Foreskin keratinocyte (primary cell): ENCODE measurements at places on chromosomes 4 and X.

DNA sequence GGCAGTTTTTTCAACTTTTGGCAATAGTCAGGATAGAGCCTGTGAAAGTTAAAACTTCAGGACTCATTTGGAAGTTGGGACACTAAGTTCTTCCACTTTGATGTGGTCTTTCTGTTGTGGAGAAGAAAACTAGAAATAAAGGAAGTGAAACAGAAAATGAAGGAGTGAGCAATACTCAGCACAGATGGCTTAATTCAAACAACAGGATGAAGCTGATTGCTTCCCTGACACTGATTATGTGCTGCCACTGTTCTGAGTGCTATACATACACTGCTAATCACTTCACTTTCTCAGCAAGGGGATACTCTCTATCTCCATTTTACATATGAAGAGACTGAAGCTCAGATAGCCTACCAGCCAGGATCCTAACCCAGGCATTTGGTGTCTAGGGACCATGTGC is 235.1 kb upstream of the CPEB2 start:
- DNase-seq: no peak

GRCh38 chr4:91064157-91064853 is 937.1 kb downstream of the CCSER1 start:
- peak; percentile 62 for DNase-seq

DNA sequence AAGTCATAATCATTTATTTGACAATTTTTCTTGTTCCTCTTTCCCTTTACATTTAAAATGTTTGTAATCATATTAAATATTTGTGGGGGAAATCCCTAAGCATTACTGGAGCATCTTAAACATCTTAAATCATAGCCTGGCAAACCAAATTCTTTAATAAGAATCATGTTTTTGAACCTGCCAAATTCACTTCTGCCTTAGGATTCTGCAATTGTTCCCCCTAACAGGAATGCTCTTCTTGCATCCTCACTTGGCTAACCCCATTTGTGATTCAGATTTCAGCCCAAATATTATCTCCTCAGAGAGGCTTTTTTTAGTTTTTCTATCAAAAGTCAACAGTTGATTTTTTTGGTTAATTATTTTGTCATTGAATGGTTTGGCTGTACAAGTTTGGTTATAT is 241.1 kb downstream of the MAPK10 start:
- DNase-seq: no peak

GRCh38 chr4:152101556-152102435 is 341.0 kb upstream of the GATB start:
- DNase-seq: peak; percentile 98

- no peak for DNase-seq
Measured at GRCh38 chr4:15244354-15244753, 183.5 kb upstream of the C1QTNF7 start.

GRCh38 chr4:143381189-143382118 is 44.8 kb downstream of the GAB1 start:
- DNase-seq: peak; percentile 76

GRCh38 chr4:91322961-91323360 is 980.8 kb upstream of the GRID2 start:
- no peak for DNase-seq

DNA sequence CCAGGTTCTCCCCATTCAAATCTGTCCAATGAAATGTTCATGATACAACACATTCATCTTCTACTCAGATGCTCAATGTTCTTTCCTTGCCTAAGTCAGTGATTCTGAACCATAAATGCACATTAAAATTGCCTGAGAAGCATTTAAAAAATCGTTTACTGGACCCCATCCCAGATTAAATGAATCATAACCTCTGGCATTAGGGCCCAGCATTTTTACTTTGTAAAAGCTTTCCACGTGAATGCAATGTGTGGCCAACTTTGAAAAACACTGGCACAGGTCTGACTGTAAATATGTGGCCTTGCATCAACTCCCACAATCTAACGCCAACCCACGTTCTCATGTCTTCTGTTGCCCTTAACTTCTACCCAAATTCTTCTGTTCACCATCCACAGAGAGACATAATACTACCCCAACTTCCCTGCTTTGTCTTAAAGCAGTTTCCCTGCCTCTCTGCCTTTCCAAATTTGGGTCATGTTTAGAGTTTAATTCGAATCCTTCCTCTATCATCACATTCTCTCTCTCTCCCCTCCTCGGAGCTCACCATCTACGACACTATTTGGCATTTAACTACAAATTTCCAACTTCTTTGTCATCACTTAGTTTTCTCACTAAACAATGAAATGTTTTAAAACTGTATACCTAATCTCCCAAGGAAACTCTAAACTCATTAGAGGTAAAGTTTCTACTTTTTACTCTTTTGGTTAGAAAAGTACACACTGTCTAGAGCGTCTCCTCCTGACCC is 78.7 kb downstream of the PRKG2 start:
- DNase-seq: no peak

GRCh38 chr4:165788686-165789463 is 84.2 kb upstream of the TLL1 start:
- no peak for DNase-seq

DNA sequence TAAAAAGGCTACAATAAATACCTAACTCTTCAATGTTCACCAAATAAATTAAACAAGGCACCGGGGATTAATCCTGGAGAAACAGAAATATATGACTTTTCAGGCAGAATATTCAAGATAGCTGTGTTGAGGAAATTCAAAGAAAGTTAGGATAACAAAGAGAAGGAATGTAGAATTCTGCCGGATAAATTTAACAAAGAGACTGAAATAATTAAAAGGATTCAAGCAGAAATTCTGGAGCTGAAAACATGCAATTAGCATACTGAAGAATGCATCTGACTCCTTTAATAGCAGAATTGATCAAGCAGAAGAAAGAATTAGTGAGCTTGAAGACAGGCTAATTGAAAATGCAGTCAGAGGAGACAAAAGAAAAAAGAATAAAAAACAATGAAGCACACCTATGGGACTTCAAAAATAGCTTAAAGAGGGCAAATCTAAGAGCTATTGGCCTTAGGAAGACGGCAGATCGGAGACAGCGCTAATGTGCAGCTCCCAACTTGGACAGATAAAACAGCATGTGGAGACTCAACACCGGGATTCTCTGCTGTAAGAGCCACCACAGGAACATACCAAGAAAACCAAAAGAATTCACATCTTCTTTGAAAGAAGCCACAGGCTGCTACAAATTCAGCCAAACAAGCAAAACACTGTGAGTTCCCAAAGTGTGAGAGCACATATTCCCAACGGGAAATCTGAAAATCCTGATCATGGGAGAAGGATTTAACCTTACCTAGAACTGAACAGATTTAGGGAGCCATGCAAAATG is 1290.9 kb downstream of the PCDH18 start:
- no peak for DNase-seq

- no peak for DNase-seq
Measured at GRCh38 chrX:53481093-53481492, 46.9 kb upstream of the HSD17B10 start.

- DNase-seq: no peak
Measured at GRCh38 chr4:38529189-38530115, 134.5 kb upstream of the KLF3 start.

DNA sequence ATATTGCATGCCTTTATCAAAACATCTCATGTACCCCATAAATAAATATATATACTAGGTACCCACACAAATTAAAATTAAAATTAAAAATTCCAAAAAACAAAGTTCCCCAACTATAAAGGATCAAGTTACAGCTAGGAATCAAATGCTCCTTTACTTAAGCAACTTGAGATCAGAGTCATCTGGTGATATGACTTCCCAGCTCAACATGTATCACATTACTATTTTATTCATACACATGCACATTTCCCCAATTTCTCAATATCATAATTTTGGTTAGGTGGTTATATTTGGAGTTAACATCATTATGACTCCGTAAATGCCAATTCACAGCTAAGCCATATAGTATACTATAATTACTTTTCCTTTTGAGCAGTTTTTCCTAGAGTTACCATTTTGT is 60.9 kb downstream of the CLOCK start:
- DNase-seq: no peak

DNA sequence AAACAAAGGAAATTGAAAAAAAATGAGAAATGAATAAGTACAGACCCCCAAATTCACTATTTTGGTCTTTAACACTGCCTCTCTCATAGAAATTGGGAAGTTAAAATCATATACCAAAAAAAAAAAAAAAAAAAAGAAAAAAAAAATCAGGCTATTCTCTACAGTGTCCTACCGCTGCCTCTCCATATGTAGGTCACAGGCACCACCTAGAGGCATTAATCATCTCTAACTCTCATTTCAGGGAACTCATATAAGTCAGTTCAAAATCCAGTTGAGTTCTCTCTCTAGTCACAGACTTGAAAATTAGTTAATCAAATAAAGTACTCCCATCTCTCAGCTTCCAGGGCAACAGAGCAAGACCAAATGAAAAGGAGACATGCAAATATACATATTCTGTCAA is 47.9 kb downstream of the COX18 start:
- DNase-seq: peak; percentile 17

- DNase-seq: no peak
Measured at GRCh38 chr4:76447393-76447851, 12.4 kb downstream of the SHROOM3 start.

DNA sequence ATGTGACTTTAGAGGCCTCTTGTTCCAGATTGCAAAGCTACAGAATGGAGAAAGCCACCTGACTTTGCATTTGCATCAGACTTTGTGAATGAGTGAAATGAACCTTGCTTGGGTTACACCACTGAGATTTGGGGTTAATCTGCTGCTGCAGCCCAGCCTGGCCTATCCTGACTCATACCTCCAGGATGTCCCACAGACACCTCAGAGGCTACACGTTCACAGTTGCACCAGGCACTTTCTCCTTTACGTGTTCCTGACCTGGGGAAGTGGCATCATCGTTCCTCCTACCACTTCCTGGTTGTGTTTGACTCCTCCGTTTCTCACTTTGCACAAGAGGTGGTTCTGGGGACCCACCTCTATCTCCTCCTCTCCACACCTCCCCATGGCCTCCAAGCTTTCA is 9.2 kb upstream of the SORCS2 start:
- no peak for DNase-seq

- no peak for DNase-seq
Measured at GRCh38 chr4:24913119-24913485, 260 bp upstream of the CCDC149 start.

DNA sequence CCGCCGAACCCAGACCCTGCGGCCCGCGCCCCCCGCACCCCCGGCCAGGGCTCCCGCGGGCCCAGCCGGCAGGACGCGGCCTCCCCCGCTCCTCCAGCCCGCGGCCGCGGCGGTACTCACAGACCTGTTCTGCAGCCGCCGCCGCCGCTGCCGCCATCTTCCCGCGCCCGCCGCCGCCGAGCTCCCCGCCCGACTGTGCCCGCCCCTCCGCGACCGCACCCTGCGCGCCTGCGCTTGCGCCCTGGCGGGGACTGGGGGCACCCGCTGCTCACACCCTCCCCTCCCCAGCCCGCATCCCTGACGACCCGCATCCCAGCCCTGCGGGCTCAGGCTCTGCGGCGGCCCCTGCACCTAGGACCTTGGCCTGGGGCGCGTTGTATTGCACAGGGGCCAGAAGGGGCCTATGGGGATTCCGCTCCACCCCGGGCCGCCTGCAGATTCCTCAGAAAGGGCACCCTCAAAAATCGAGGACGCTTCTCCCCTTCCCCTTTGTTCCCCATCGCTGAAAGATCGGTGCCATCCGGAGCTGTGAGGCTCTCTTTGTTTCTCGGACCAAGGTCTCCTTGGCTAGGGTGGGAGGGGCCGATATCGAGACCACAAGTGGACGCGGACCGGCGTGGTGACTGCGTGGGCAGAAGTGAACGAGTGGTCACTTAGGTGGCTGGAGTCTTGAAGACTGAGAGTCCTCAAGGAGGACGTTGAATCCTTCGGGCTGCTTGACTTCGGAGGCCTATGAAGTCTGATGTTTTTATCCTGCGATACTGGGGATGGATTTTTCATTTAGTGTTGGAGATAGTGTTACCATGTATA is at the start of gene SGCB:
Gene SGCB, minus strand, starts transcription at position 197 of the 810 bp plus-strand sequence. Its CDS starts 40 bp downstream, at position 157.
- DNase-seq: no peak

DNA sequence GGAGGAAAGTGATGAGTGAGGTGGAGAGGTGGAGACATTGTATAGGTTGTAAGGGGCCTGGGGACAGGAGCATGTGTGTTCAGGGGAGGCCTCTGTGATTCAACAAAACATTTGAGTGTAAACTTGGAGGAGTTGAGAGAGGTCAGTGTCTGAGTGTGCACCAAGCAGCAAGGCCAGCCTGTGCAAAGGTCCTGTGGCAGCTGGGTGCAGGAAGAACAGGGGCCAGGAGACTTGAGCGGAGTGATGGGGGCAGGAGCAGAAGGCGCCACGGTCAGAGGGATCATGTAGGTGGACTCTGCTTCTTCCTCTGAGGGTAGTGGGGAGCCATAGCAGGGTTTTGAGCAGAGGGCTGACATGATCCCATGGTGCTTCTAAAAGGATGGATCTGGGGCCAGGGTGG is 9.6 kb upstream of the PSAPL1 start:
- DNase-seq: no peak

DNA sequence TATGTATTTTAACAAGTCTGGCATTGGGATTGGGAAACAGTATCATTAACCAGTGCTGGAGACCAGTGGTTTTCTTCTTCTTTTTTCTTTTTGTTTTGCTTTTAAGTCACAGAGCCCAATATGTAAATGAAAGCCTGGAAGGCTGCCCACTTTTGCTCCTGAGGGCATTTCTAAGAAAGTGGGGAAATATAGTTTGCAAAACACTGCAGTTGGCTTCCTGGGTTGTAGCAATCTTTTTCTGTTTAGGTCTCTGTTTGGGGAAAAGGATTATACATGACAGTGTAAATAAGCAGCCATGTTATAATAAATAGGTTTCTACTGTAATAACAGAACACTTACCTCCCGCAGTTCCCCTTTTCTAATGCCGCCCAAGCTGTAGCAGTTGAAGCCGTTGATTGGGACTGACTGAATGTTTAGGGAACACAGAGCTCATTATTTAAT is 105.5 kb downstream of the TMEM164 start:
- no peak for DNase-seq

DNA sequence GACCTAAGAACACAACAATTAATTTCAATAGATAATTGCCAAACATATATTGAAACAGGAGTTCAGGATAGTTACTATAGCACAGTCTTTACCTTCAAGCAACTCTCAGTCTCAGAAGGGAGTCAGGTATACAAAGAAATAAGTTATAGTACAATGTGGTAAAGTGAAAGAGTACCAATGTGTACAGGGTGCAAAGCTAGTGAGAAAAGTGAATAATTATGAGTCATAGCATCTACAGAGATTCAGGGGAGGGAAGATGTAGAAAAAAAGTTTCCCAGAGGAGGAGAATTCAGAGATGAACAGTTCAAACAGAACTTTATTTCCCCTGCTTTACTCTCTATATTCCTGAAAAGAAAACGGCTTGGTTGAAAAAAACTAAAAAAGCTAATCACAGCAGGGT is 22.7 kb upstream of the DKK2 start:
- DNase-seq: no peak

- DNase-seq: no peak
Measured at GRCh38 chr4:150108691-150109090, 30.4 kb downstream of the DCLK2 start.
